ENCODE measurements at places on chromosomes 7 and 10.
A peak's percentile ranks its signal among the peaks of the same experiment; 100 is the strongest.

- peak; percentile 29 for DNase-seq
Observed at GRCh38 chr7:105399043-105399725, 10.5 kb upstream of the SRPK2 start.

DNA sequence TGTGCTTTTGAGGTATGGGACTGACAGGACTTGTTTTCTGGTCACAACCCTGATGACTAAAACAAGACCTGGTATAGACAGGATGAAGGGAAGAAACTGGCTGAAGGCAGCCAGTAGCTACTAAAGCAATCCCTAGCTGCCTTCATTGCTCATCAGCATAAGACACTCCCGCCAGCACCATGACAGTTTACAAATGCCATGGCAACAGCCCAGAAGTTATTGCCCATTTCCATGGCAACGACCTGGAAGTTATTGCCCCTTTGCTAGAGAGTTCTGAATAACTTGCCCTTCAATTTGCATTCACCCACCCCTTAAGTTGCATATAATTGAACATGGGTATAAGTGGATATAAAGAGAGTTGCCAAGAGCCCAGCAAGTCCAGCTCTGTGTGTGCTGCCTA is 169.6 kb upstream of the FAM171A1 start:
- no peak for DNase-seq

DNA sequence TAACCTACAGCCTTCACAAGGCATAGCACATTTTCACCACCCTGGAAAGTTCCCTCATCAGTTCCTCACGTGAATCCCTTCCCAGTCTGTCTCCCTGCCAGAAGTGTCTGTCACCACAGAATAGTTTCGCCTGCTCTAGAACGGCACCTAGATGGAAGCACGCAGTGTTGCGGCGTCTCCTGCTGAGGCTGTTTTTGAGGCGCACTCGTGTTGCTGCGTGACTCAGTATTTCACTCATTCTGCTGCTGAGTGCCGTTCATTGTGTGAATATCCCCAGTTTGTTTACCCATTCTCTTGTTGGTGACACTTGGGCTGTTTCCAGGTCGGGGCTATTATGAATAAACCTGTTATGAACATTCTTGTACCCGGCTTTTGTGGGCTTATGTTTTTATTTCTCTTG is 12.8 kb downstream of the NOS3 start:
- DNase-seq, result no peak

GRCh38 chr10:5662708-5663579 is 3.5 kb downstream of the ASB13 start:
- DNase-seq, result no peak

- no peak for DNase-seq
Observed at GRCh38 chr10:62726142-62726541, 78.4 kb upstream of the ADO start.

GRCh38 chr7:151273651-151274390 is 25.3 kb upstream of the SMARCD3 start:
- no peak for DNase-seq
